ENCODE measurements at places on chromosomes 1 and 21.

GRCh38 chr1:66373157-66373591 is 160.8 kb upstream of the SGIP1 start:
- no peak for DNase-seq
- peaks cover 53% of the 10 kb centered on the region for H3K36me3 ChIP-seq
- peak overlapping the region; percentile 78 for H3K27ac ChIP-seq
- H3K4me3 ChIP-seq, result peak overlapping the region; percentile 34

DNA sequence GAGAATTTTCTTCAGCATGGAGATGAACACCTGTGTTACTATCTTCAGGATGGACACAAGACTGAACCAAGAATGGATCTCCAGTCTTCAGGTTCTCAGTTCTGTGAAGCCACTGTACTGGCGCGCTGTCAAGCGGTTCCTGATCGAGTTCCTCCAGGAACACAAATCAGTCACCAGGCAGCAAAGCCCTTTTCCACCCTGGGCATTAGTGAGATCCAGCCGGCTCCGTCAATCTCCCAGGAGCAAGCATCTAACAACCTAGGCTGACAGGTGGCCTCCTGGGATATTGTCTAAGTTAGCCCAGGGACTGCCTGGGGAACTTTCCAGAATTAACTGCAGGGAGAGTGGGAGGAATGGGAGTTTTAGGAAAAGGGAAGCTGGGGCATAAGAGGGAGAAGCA is 9.7 kb upstream of the IGFN1 start:
- H3K4me1 ChIP-seq, result no peaks in the 10 kb centered on the region
- no peak overlapping the region for H3K27ac ChIP-seq
- DNase-seq, result no peak
- H3K27me3 ChIP-seq, result peaks cover 58% of the 10 kb centered on the region

- peaks cover 31% of the 10 kb centered on the region for H3K27me3 ChIP-seq
- H3K27ac ChIP-seq, result no peak overlapping the region
- no peak overlapping the region for H3K4me3 ChIP-seq
- DNase-seq, result peak; percentile 11
- H3K36me3 ChIP-seq, result no peaks in the 10 kb centered on the region
Measured at GRCh38 chr21:34367320-34367935, 3.6 kb downstream of the KCNE2 start.

GRCh38 chr1:221910222-221910621 is 168.3 kb upstream of the DUSP10 start:
- peaks cover 5% of the 10 kb centered on the region for H3K27me3 ChIP-seq
- no peaks in the 10 kb centered on the region for H3K36me3 ChIP-seq
- no peaks in the 10 kb centered on the region for H3K4me1 ChIP-seq
- no peak overlapping the region for H3K4me3 ChIP-seq
- H3K27ac ChIP-seq, result no peak overlapping the region

GRCh38 chr1:159091607-159092031 is 15.1 kb upstream of the AIM2 start:
- no peaks in the 10 kb centered on the region for H3K27me3 ChIP-seq
- peaks cover 4% of the 10 kb centered on the region for H3K36me3 ChIP-seq
- no peak overlapping the region for H3K4me3 ChIP-seq
- peak overlapping the region; percentile 6 for H3K27ac ChIP-seq

DNA sequence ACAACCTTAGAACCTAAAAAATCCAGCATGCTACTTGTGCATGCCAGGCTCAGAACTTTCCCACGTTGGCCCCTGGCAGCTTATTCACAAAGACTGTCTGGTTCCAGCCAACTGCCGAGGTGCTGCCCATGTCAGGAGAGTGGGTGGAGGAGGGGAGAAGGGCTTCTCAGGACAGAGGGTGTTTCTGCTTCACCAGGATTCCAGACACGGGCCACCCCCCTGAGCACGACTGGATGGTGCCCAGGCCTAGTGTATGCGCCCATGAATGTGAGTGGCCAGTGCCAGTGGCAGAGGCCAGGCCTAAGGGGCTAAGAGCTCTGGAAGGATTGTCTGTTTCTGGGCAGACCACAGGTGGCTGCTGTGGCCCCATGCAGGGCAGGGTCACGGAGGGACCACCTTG is 148.2 kb upstream of the COL6A1 start:
- no peak overlapping the region for H3K27ac ChIP-seq
- H3K36me3 ChIP-seq, result no peaks in the 10 kb centered on the region
- no peaks in the 10 kb centered on the region for H3K4me1 ChIP-seq
- no peak for DNase-seq

- H3K4me3 ChIP-seq, result no peak overlapping the region
- DNase-seq, result no peak
- H3K27me3 ChIP-seq, result peaks cover 49% of the 10 kb centered on the region
- peaks cover 5% of the 10 kb centered on the region for H3K4me1 ChIP-seq
Measured at GRCh38 chr1:143699731-143700130, 272.1 kb downstream of the FAM72C start.

DNA sequence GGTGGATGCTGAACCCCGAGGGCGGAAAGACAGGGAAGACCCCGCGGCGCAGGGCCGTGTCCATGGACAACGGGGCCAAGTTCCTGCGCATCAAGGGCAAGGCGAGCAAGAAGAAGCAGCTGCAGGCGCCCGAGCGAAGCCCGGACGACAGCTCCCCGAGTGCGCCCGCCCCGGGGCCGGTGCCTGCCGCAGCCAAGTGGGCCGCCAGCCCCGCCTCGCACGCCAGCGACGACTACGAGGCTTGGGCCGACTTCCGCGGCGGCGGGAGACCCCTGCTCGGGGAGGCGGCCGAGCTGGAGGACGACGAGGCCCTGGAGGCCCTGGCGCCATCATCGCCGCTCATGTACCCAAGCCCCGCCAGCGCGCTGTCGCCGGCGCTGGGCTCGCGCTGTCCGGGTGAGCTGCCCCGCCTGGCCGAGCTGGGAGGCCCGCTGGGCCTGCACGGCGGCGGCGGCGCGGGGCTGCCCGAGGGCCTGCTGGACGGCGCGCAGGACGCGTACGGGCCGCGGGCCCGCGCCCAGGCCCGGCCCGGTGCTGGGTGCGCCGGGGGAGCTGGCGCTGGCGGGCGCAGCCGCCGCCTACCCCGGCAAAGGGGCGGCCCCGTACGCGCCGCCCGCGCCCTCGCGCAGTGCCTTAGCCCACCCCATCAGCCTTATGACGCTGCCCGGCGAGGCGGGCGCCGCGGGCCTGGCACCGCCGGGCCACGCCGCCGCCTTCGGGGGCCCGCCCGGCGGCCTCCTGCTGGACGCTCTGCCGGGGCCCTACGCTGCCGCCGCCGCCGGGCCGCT is 20.7 kb downstream of the FOXO6 start:
- H3K27me3 ChIP-seq, result peaks cover 66% of the 10 kb centered on the region
- peaks cover 2% of the 10 kb centered on the region for H3K36me3 ChIP-seq
- H3K4me1 ChIP-seq, result peaks cover 12% of the 10 kb centered on the region
- no peak for DNase-seq

GRCh38 chr1:17684810-17685209 is 70.3 kb upstream of the ACTL8 start:
- no peaks in the 10 kb centered on the region for H3K4me1 ChIP-seq
- no peak overlapping the region for H3K27ac ChIP-seq
- peaks cover 56% of the 10 kb centered on the region for H3K27me3 ChIP-seq
- no peak overlapping the region for H3K4me3 ChIP-seq
- DNase-seq, result no peak
- H3K36me3 ChIP-seq, result no peaks in the 10 kb centered on the region

DNA sequence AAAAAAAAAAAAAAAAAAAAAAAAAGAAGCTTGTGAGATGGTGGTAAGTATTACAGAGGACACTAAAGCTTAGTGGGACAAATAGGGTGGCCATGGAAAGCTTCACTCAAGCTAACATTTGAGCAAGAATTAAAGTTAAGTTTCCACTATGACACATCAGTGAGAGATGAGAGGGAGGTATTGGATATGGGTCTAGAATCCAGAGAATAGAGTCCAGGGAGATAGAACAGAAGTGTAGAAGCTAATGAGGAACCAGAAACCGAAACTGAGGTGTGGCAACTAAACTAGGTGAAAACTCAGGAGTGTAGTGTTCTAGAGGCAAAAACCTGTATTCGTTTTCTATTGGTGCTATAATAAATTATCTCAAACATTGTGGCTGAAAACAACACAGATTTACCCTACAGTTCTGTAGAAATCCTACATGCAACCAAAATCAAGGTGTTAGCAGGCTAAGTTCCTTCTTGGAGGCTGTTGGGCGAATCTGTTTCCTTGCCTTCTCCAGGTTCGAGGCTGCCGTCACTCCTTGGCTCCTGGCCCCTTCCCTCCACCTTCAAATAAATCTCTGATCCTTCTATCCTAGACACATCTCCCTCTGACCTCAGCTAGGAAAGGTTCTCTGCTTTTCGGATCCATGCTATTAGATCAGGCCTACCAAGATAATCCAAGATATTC is 36.2 kb downstream of the PTP4A2 start:
- H3K4me3 ChIP-seq, result no peak overlapping the region
- peak overlapping the region; percentile 78 for H3K27ac ChIP-seq
- H3K36me3 ChIP-seq, result peaks cover 23% of the 10 kb centered on the region
- DNase-seq, result no peak
- peaks cover 55% of the 10 kb centered on the region for H3K4me1 ChIP-seq

All from central memory CD8-positive, alpha-beta T cell (primary cell).